ENCODE measurements at places on chromosomes 5 and 9. TPM values are rescaled to one million over a fixed set of nuclear protein-coding genes. Genes with fewer than 3 reads are reported as not detected.

DNA sequence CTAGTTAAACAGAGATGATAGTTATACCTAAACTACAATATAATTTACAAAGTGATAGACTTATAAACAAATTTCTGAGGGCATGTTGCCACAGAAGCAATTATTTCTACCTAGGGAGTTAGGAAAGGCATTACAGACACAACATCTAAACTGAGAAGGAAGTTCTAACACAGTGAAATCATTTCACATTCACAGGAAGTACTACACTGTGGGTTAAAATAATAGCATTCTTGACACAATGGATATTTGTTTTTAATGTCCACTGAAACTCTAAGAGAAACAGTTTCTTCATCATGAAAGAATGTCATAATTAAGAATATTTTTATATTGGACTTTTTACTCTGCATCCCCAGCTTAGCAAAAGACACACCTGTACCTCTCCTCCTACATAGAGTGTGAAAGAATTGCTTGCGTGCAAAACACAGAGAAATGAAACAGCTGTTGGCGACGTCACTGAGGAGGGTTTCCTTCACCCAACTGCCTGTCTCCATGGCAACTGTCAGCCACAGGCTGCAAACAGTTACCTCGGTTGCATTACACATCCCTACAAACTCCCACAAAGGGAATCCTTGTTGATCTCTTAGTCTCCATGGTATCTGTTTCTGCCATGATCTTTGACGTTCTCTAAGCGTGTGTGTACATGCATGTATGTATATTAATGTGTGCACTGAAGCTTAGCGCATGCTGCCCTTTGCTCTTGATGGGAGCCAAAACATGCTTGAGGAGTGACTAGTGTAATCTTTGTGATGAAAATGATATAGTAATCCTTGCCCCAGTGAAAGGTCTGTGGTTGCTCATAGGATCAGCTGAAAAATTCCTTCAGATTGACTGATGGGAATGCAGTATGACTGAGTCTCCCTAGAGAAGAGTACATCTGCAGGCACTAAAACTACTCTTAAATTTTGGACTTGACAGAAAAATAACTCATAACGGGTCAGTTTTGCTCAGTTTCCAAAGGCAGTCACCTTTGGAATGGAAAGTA, 168.5 kb downstream of the ACTL7B start:
- no peak for DNase-seq

DNA sequence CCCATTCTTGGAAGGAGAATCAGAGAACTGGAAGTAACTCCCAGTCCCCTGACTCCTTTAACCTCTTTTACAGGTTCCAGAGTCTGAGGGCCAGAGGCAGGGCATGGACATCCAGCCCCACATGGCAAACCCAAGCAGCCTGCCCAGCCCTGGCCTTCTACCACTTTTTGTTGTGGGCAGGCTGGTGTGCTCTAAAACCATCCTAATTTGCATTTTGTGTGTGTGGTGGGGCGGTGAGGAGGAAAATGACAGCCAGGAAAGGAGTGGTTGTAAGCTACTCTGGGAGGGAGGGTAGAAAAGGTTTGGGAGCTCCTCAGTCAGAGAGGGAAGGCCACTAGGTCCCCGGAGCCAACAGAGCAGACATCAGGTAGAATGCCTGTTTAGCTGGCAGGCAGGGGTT, 90.6 kb downstream of the PSD2 start:
- DNase-seq, result no peak

The HMCN2 gene
- 4.7 TPM for total RNA-seq

- DNase-seq, result peak; percentile 56
Observed at GRCh38 chr9:95494416-95495371, 22.1 kb downstream of the PTCH1 start.

The THBS4 gene
- total RNA-seq, result 1.7 TPM

The GPRIN1 gene
- 1.1 TPM for total RNA-seq

Measured in lung (tissue), 17 donors.